ENCODE measurements at places on chromosomes 11 and 22. TPM values are rescaled to one million over a fixed set of nuclear protein-coding genes. Genes with fewer than 3 reads are reported as not detected.

Gene PIK3IP1
- 15.6 TPM for total RNA-seq

Gene MS4A4A
- total RNA-seq = 43.9 TPM

Gene MAPK8IP1
- total RNA-seq = 6.9 TPM

Gene FADS1
- total RNA-seq = 54.1 TPM

Gene RAPSN
- not detected for total RNA-seq

Gene RCOR2
- 8.3 TPM for total RNA-seq

Gene TTC36
- not detected for total RNA-seq

Gene ALDH3B1
- total RNA-seq = 8.9 TPM

Gene PKP3
- 0.52 TPM for total RNA-seq

Gene KRTAP5-10
- total RNA-seq = not detected

Gene ADAMTS15
- 32.0 TPM for total RNA-seq

Gene SHISA8
- 1.1 TPM for total RNA-seq

Gene PNPLA5
- not detected for total RNA-seq

GRCh38 chr11:116955548-116955947 lies 118.1 kb upstream of the APOA1 start:
- no peak for DNase-seq

DNA sequence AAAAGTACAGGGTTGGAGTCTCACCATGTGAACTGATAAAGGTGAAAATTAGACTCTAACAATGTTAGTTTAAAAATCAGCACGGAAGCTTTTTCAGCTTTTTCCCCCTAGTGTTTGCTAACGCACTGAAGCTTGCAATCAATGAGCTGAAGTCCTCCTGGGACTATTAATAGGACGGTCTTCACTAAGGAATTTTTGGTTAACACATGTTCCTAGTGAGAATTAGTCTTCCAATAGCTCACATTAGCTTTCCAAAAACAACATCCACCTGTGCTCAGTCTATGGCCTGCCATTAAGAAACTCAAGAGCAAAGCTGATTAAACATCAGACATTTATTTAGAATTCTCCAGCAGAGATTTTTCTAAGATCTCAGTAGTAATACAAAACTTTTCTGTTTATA lies 26.7 kb upstream of the DDI1 start:
- DNase-seq = no peak

DNA sequence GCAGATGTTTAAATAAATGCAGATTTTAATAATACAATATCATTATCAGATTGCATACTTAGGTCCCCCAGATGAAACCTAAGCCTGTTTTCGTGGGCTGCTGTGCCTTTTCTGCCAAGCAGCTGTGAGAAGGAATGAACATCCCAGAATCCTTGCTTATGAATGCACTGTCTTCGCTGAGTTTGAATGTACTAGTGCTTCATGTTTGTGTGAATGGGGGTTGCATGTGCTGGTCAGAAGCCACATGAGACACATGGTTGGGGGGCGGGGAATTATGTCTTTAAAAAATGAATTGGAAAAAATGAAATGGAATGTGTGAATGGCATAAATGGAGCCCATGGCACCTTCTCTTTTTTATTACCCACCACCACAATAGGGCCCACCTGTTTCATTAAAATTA lies 125.4 kb upstream of the HSD17B12 start:
- DNase-seq = no peak

GRCh38 chr22:30279046-30279788 lies 10.1 kb downstream of the CASTOR1 start:
- DNase-seq = peak; percentile 57

DNA sequence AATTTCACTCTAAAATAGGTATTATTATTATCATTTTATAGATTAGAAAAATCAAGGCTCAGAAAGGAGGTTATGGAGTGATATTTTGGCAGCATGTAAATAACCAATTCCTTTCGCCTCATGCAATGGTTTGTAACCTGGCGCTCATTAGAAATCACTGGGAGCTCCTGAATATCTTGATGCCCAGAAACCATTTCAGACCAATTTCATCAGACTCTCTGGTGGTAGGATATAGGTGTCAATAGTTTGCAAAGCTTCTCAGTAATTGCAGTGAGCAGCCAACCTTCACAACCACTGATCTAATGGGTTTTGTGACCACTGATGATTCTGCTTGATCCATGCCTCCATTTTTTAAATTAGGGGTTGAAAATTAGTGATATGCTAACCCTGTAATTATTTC lies 57.8 kb upstream of the ZC3H12C start:
- no peak for DNase-seq

GRCh38 chr22:31259798-31260473 lies 32.4 kb downstream of the PIK3IP1 start:
- no peak for DNase-seq

DNA sequence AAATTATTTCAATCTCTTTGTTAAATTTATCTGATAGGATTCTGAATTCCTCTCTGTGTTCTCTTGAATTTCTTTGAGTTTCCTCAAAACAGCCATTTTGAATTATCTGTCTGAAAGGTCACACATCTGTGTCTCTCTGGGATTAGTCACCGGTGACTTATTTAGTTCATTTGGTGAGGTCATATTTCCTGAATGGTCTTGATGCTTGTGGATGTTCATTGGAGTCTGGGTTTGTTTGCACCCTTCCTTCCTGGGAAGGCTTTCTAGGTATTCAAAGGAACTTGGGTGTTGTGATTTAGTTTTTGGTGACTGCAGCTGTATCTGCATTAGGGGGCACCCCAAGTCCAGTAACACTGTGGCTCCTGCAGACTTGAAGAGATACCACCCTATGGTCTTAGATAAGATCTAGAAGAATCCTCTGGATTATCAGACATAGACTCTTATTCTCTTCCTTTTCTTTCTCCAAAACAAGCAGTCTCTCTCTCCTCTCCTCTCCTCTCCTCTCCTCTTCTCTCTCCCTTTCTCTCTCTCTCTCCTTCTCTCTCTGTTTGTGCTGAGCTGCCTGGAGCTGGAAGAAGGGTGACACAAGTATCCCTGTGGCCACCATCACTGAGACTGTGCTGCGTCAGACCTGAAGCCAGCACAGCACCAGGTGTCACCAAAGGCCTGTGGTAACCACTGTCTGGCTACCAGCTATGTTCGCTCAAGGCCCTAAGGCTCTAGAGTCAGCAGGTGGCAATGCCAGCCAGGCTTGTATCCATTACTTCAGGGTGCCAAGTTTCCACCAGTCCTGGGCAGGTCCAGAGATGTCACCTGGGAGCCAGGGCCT lies 3.3 kb upstream of the HEPN1 start:
- DNase-seq = no peak

- DNase-seq = peak; percentile 80
These were observed 206.5 kb upstream of the CTSC start for GRCh38 chr11:88543902-88544655.

- DNase-seq = no peak
These were observed 295.1 kb upstream of the ANO5 start for GRCh38 chr11:21897752-21898151.

GRCh38 chr11:3195251-3196160 lies 23.1 kb downstream of the MRGPRG start:
- DNase-seq = no peak

- DNase-seq = peak; percentile 80
These were observed 650 bp upstream of the MAPK11 start for GRCh38 chr22:50270666-50271394.

- peak; percentile 40 for DNase-seq
These were observed 437 bp downstream of the KIAA0930 start for GRCh38 chr22:45240104-45240809.

- DNase-seq = no peak
These were observed 5.2 kb downstream of the OLFML1 start for GRCh38 chr11:7490535-7490934.

DNA sequence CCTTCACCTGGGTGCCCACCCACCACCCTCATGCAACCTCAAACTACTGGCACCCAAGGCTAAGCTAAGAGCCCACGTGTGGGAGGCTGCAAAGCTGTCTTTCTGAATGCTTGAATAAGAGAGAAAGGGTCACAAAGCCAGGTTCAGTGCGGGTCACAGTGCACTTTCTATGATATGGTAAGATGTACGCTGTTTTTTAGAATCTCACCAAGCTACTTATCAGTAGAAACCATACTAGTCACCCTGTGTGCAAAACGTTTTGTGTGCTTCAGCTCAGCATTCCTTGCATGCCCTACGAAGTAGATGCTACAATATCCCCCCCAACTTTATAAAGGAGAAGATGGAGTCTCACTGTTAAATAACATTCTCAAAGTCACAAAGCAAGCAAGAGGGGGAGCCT lies 14.9 kb downstream of the P2RX3 start:
- no peak for DNase-seq

- DNase-seq = no peak
These were observed 750 bp upstream of the NAT10 start for GRCh38 chr11:34104680-34105078.

GRCh38 chr11:87134524-87135106 lies 96.9 kb downstream of the TMEM135 start:
- DNase-seq = no peak

DNA sequence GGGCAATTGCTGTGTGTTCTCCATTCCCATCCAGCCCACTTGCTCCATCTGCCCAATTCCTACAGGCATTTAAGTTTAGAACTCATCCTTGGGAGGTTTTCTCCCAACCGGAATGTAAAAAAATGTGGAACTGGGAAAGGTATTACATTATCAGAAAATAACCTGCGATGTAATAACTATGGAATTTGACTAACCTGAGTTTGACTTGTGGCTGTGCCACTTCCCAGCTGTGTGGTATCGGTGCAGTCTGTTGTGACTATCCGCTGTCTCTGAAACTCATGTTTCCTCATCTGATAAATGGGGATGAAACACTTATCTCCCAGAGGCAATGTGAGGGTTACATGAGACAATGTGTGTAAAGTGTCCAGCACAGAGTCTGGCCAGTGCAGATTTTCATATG lies 77.6 kb downstream of the TENM4 start:
- no peak for DNase-seq

DNA sequence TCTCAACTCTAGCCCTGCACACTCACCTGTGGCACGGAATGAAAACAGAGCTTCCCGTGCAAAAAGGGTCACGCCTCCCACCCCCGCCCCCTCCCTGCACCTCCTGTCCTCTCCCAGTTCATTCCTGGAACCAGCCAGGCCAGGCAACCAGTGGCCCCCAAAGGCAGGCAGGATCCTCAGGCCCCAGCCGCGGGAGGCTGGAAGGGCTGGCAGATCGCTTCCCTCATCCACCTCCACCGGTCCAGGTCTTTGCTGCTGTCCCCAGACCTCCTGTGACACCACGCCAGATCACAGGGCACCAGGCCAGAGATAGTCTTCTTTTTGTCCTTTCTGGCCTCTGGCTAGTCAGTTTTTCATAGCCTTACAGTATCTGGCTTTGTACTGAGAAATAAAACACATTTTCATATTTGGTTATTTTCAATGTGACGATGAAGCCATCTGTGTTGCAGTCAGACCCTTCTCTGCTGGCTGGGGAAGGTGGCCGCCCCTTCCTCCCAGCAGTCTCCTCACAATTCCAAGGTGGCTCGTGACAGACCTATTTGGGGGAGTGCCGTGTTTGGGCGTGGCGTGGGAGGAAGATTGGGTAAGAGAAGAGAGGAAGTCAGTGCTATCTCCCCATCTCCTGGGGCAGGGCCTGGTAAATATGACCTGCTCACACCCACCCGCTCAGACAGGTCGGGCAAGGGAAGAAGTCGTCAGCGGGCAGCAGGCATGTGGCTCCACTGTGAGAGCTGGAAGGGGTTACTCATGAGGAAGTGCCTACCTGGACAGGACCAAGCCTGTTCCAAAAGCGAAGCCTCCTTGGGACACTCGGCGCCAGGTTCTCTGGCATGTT lies 9.1 kb downstream of the SSH3 start:
- DNase-seq = no peak

GRCh38 chr11:10680956-10681487 lies 12.5 kb downstream of the IRAG1 start:
- DNase-seq = no peak

All from left cardiac atrium (tissue), 4 donors.